Stimulated activated CD8-positive, alpha-beta memory T cell treated with anti-CD3 and anti-CD28 coated beads, Interleukin-15, amount 100 ng/mL, for 4 hours (primary cell): ENCODE measurements at places on chromosomes 5 and 9.

DNA sequence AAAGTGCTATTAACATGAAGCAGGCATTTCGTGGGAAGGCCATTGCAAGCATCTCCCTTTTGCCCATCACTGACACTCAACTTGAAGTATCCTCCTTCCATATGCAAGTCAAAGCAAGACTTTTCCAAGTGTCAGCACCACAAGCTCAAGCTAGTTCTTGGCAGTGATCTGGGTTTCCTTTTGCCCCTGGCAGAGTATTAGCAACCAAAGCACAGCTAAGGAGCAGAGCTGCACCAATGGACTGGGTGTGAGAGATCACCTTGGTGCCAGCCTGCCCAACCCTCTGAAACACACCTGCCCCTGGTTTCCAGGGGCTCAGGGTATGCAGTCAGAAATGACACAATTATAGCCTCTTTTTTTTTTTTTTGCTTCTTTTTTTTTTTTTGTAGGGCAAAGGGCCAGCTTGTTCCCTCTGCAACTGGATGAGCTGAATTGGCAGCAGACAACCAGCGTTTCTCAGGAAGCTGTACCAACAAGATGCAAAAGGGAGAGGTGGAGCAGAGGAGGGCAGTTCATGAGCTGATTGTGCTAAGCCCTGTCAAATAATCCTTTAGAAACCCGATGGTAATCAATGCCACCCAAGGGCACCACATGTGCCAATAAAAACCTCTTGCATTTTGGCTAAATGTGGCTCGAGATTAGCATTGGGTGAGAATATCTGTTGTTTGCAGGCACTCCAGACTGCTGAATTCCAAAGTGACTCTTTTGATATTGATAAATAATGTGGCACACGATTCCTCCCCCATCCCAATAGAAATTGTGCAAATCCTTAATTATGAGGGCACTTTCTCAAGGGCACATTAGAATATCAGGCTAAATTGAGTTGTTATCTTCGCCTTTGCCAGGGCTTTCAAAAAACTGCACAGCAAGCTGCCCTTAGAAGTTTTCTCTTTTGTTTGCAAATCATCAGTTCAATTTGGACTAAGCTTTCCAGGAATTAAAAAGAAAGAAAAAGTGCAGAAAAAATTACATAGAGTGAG is 192.4 kb downstream of the GAS1 start:
- no peak for DNase-seq

- DNase-seq = no peak
Observed at GRCh38 chr5:17067657-17068392, 131.7 kb upstream of the MYO10 start.

- DNase-seq = no peak
Observed at GRCh38 chr5:1842004-1842819, 40.5 kb downstream of the IRX4 start.

- DNase-seq = no peak
Observed at GRCh38 chr5:73591102-73591695, 25.7 kb downstream of the UTP15 start.

- no peak for DNase-seq
Observed at GRCh38 chr9:4714266-4715016, 26.6 kb downstream of the AK3 start.

DNA sequence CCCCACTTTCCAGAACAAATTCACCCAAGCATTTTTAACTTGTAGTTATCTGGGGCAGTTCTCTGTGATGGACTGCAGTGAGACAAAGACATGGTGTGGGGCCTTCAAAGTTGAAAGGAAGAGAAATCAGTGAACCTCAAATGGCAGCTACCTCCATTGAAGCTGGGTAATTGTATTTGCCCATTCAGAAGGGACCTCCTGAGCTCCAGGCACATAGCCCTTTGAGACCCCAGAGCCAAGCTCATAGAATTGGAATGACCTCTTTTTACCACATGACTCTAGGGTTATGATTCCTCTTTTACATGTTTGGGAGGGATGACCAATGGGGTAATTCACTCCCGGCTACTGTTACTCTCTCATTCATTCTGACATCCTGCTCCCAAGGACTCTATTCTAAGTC is 368.4 kb upstream of the ITGA1 start:
- DNase-seq = no peak

DNA sequence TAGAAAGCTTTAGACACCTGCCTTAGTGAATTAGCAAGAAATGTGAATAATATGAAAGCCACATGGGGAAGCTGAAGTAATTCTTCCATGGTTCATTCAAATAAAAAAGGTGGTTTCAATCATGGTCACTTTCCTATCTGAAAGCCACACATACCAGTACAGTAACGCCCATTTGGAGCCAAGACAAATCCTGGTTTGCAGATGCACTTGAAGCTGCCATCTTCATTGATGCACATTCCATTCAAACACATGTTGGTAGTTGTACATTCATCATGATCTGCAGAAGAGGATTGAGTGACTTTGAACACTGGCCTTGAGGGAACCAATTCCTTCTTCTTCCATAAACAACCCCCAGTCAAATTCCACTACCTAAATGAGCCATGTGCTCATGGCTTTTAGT is 161.5 kb downstream of the FBN2 start:
- no peak for DNase-seq

GRCh38 chr5:90226433-90227099 is 183.0 kb downstream of the CETN3 start:
- DNase-seq = no peak

DNA sequence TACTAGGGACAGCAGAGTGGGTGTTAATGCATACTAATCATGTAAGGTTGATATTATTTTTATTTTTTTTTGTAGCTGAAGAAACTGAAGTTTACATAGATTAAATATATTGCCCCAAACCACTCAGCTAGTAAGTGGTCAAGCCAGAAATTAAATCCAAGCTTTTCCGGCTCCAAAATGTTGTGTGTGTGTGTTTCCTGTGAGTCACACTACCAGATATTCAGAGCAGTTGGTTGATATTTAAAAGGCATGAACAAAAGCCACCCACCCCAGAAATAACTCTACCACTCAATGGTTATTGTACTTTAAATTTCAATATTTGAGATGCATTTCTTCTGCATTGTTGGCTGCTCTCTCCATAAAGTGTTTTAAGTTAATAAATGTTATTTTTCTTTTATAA is 29.5 kb downstream of the KCNN2 start:
- DNase-seq = no peak

- DNase-seq = peak; percentile 19
Observed at GRCh38 chr5:42756606-42757601, at the start of gene CCDC152. CCDC152 (plus strand) TSS chr5:42756818; CDS start chr5:42759122, 2,304 bp downstream.

DNA sequence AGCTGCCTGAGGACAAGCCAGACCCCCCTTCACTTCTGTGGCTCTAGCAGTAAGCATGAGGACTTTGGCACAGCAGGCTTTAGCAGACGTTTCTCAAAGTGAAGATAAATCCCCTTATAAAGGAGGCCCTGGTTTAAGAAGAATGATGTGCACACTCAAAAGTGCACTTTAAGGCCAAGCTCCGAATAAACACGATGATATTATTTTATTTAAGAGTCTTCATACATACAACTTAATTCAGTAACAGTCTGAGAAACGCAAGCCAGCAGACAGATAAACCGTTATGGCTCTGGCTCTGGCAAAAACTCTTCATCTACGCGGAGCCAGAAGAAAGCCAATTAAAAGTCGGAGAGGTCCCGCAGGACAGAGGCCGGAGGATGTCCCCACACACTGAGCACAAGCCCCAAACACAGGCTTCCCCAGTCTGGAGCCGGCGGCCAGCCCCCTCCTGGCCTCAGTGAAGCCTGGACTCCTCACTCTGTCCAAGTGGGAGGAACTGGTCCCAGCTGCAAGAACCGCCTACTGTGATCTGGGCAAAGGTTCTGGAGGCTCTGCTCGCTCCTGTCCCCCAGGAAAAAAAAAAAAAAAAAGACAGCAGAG is 44.6 kb downstream of the ADAMTS2 start:
- DNase-seq = no peak

- DNase-seq = no peak
Observed at GRCh38 chr5:132176987-132177386, 50.7 kb downstream of the P4HA2 start.

GRCh38 chr9:72043576-72043975 is 16.8 kb downstream of the C9orf57 start:
- DNase-seq = no peak

GRCh38 chr5:60274747-60275146 is 381.2 kb upstream of the PDE4D start:
- no peak for DNase-seq

DNA sequence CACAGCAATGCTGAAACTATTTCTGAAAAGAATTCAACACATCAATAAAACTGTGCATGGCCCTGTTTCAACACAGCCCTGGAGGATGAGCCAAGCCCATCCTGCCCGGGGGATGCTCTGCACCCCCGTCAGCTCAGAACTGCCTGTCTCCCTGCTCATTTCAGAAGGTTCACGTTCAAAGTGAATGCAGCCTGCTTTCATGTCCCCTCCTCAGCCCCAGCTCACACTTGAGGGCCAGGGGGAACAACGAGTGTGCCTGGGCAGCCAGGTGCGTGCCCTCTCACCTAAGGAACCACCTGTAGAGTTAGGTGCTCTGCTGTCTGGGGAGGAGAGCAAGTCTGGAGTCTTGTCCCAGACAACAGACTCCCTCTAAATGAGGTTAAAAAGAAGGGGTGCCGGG is 348.5 kb upstream of the IRX2 start:
- DNase-seq = no peak
